ENCODE measurements at places on chromosomes 16 and 17.
A peak's percentile ranks its signal among the peaks of the same experiment; 100 is the strongest.

DNA sequence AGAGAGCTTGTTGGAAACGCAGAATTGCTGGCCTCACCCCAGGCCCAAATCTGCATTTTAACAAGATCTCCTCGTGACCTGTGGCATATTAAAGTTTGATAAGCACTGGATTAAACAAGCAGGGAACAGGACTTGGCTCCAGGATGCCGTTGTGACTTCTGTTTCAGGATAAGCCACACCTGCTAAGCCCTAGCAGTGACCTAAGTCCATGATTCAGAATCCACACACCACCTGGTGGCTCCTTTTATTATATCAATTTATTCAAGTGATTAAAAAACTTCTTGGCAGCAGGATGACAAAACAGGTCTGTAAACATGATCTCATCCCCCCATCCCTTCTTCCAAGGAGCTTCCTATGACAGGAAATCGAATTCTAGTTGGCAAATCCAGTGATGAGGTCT lies 9.1 kb downstream of the NAGPA start:
- peak; percentile 17 for DNase-seq

GRCh38 chr17:41327411-41328120 lies 12.1 kb upstream of the KRTAP17-1 start:
- no peak for DNase-seq

GRCh38 chr16:88039591-88039990 lies 88.4 kb downstream of the BANP start:
- DNase-seq, result no peak

DNA sequence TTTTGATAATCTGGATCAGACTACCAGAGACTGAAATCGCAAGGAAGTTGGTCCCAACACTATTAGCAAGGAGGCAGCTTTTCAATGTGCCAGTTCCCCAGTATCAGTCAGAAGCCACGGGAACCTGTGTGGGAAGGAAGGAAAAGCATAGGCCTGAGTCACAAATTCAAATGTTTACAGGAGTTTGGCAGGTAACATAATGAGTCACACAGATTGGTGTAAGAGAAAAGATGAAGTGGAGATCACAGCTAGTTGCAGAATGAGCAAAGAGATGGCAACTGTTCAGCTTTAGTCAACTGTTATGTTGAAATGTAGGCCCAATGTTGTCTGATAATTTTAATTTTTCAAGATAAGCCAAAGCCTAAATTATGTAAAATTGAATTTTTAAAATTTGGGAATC lies 28.1 kb upstream of the ITGA2B start:
- DNase-seq, result peak; percentile 3

DNA sequence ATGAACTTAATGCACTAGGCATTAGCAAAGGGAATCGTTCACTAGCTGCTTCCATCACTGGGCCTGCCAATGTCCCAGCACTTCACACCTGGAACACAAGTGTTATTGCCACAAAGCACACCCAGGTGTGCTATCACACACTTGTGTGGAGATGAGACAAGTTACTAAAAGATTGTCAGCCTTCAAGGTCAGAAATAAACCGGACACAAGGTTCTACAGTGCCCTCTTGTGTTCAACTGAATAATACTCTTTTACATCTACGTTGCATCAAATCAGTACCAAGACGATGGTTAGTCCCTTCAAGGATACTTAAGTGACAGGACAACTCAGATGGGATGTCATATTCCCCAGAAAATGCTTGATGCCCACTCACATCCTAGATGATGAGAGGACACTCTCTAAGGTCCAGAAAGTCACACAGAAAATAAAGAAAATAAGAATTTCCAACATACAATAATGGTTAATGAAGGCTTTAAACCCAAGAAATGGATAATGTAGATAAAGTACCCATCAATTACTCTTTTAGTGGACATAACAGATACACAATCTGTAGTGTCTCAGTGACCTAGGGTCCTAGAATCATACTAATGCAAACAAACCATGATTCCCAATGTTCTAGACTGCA lies 16.4 kb upstream of the GLG1 start:
- peak; percentile 45 for DNase-seq

GRCh38 chr17:66373944-66374817 lies 71.8 kb downstream of the PRKCA start:
- DNase-seq, result peak; percentile 45

GRCh38 chr17:12048843-12049473 lies 28.3 kb downstream of the MAP2K4 start:
- no peak for DNase-seq

- DNase-seq, result peak; percentile 29
These were observed 3.9 kb downstream of the KRT27 start for GRCh38 chr17:40778461-40778860.

Measured in RPMI7951 (cell line).